ENCODE measurements at places on chromosomes 3 and 15.

- DNase-seq, result peak; percentile 15
Observed at GRCh38 chr15:82952158-82953081, at the start of gene HOMER2. HOMER2 (minus strand) TSS chr15:82952720; CDS start chr15:82952535, 185 bp downstream.

DNA sequence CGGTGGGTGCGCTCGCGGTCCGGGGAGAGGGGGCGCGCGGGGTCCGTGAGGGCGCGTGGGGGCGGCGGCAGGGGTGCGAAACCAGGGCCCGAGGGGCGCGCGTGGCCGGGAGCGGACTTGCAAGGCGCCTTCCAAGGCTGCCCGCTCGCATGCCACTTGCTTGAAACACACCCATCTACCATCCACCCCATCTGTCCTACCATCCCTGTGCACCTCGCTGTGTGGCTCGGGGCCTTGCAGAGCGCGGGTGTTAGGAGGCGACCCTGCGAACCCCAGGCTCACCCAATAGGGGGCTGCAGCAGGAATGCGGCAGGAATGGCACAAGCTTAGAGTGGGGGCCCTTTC is 240 bp downstream of the CFAP100 start:
- DNase-seq, result no peak

DNA sequence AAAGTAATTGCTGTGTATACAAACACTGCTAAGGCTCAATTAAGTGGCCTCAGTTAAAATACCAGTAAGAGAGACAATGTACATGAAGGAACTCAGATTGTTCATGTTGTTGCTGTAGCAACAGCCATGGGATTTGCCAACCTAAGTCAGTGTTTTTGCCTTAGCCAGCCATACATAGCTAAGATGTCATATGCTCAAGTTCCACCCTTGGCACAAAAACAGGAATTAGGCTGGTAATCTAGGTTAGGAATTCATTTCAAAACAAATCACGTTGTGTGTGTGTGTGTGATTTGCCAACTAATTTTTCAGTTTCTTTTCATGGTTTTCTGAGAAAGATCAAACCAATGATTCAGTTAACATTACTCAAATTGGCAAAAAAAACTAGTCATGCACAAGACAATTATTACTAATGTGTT is 143.7 kb upstream of the KCNMB2 start:
- peak; percentile 68 for DNase-seq

DNA sequence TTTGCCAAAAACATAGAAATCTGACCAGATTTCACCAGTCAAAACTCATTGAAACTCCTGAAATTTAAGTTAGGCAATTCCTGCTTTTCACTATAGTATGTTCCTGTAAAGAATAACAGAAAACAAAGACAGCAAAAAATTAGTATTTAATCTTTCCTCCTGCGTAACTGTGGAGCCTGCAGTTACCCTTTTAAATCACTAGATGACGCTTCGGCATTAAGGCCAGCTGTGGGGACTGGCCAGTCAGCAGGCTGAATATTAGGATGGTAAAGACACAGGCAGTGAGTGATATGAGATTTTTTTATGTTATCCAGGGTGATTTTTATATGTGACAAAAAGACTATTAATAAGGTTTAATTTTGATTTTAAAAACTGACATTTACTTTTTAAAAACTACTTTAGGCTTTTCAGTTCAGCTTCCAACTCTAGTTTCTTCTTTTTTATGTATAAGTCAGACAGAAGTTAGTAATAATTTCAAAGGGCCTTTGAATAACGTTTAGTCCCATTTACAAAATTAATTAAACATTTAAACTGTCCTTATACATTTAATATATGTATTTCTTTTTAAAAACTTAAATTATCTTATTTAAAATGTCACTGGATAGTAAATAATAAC is 165.1 kb downstream of the PPM1L start:
- DNase-seq, result peak; percentile 46

DNA sequence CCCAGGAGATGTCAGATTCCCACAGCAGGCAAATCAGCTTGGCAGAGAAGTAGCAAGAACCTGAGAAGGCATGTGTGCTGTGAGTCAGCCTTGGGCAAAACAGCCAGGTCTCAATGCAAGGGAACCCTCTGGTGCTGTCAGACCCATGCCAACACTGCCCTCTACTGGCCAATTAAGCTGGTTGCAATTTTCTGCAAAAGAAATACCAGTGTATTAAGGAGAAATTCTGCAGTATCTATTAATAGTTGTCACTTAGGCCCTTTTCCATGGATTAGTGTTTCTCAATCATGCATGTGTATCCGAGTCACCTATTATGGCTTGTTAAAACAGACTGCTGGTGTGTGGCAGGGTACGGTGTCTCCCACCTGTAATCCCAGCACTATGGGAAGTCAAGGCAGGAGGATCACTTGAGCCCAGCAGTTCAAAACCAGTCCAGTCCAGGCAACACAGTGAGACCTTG is 26.2 kb downstream of the MAP4 start:
- peak; percentile 87 for DNase-seq

- no peak for DNase-seq
Observed at GRCh38 chr15:89714775-89715174, 24.2 kb downstream of the WDR93 start.

DNA sequence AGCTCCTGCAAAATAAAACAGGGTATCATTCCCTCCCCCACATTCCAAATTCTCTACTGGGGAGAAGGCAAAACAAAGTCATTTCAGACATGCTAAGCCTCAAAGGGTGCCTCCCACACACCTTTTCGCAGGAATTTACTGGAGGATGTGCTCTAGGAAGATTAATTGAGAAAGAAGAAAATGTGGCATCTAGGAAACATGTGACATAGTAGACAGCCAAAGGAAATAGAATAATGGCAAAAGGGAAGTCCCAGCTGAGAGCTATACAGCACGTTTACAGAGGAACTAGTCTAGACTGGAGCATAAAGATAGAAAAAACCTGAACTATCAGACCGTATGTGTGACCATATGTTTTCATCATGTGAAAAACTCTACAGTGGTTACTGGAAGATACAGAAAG is 58.8 kb upstream of the MELTF start:
- peak; percentile 43 for DNase-seq

GRCh38 chr3:189900578-189900977 is 220.1 kb downstream of the P3H2 start:
- DNase-seq, result no peak

DNA sequence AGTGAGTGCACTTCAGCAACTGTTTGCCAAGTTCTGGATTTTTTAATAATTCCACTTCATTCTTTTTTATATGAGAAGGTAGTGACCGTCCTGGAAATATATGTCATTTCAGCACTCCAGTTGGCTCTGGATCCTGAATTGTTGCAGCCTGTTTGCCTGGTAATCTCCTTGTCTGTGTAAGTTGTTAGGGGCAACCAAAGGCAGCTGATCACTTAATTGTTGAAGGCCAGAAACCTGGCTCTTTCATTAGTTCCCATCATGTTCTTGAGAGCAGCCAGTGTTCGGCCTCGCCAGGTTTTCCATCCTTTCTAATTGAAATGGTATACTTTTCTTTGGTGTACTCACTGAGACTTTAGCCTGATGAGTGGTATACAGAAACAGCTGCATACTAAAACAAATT is 168.6 kb downstream of the SOX2 start:
- no peak for DNase-seq

GRCh38 chr15:30984542-30984941 is 6.9 kb downstream of the MTMR10 start:
- DNase-seq, result no peak

DNA sequence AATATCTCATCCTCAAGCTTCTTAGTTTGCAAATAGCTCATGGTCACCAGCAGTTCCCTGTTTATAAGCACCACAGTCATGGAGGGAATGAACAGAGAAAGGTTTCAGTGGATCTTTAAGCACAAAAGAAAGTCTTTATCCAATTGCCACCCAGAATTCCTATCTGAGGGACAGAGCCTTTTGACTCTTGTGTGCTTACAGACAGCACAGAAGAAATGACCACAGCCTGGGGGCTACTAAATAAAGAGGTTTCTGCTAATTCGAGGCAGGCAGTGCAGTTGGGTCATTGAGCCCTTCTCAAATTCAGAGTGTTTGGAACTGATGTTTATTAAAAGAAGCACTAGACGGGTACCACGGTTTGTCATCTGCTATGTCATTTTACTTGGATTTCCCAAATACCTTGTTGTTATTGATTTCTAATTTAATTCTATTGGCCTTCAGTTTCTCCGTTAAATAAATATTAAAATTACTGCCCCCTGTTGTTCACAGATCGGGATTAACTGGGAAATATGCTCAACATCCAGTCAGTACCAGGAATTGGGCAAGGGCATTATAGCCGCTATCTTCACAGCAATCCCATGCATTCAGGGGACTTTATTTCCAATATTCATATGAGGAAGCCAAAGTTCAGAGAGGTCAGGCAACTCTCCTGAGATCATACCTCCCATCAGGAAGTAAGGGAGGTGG is 3.6 kb downstream of the PRICKLE2 start:
- no peak for DNase-seq

DNA sequence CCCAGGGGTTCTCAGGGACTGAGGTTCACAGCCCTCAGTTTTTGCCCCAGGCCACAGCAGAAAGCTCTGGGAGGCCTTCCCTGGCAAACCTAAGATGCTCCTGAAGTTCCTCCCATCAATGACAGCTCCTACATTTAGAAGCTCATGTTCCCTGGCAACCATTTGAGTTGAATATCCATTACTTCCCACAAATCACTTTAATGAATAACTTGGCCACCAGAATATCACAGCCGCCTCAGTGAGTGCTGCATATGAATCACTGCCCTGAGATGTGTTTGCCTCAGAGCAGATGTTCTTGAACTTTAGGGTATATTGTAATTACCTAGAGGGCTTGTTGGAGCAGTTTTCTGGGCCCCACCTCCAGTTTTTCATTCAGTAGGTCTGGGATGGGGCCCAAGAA is 27.4 kb downstream of the SLCO2A1 start:
- no peak for DNase-seq

DNA sequence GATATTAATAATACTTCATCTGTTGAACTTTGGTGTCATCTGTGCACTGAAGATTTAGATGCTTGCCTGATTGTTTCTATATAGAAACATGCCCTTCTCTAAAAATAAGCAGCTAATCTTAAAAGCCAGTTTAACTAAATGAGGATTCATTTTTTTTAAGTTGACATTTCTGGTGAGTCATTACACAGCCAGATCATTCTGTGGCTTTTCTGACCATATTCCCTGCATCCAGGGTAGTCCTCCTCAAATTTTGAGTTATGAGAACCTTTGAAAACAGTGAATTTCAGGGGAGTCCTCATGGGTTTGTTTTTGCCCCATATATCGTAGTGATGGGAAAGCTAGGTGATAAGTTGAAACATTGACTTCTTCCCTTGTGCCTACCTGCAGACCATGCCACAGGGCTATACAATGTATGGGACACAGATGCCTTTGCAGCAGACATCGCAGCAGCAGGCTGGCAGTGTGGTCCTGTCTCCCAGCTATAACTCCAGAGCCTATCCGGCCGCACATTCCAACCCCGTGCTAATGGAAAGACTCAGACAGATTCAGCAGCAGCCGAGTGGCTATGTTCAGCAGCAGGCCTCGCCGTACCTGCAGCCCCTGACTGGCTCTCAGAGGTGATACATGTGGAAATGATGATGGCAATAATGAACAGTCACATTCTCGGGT is 26.5 kb upstream of the P2RY12 start:
- DNase-seq, result no peak

DNA sequence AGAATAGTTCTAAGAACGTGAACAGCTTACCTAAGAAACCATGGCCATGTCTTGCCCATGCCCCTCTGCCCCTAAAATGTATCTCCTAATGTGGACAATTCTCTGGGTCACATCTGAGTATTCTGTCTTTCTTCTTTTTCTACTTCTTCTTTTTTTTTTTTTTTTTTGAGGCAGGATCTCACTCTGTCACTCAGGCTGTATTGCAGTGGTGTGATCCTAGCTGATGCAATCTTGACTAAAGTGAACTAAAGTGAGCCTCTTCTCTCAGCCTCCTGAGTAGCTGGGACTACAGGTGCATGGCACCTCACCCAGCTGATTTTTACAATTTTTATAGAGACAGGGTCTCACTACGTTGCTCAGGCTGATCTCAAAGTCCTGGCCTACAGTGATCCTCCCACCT is 204.8 kb upstream of the ZPLD1 start:
- peak; percentile 19 for DNase-seq

GRCh38 chr15:60373327-60373726 is 24.5 kb downstream of the ANXA2 start:
- no peak for DNase-seq

DNA sequence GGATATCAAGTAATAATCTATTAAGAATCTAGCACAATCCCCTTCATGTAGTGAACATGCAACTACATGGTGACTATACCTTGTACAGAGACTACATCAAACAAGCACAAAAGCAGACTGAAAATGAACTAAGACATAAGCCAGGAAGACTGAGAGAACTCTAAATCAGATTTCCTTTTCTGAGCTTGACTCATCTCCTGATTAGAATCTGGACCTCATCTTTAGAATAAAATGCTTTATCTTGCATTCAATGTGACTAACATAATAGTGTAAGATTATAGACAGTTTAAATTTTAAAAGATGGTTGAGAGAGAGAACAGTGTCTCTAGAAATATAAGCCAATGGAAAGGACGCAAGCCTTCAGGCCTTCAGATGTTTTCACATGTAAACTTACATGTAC is 17.5 kb upstream of the PKM start:
- no peak for DNase-seq

GRCh38 chr15:43229977-43230376 is 9.2 kb upstream of the EPB42 start:
- DNase-seq, result no peak

GRCh38 chr3:56829533-56829932 is 27.8 kb upstream of the ARHGEF3 start:
- no peak for DNase-seq

GRCh38 chr3:189529889-189530471 is 101.2 kb upstream of the TP63 start:
- no peak for DNase-seq

- no peak for DNase-seq
Observed at GRCh38 chr3:108834551-108834950, 12.0 kb downstream of the TRAT1 start.
